ENCODE measurements at places on chromosomes 12 and 14.

DNA sequence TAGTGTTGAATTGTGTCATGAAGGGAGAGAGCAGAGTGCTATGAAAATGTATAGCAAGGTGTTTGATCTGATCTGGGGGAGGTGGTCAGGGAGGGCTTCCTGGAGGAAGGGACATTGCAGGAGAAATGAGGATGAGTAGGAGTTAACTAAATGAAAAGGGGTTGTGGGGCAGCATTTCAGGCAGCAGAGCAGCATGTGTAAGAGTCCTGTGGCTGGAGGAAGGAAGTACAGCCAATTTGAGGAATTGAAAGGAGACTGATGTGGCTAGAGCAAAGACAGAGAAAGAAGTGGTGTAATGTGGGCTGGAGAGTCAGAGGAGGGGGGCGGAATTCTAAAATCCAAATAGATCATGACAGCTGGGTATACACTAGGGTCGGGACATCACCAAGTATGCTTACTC, 20.5 kb downstream of the NPC2 start:
- no peak for DNase-seq

GRCh38 chr12:3551386-3551785, 60.4 kb downstream of the PRMT8 start:
- no peak for DNase-seq

DNA sequence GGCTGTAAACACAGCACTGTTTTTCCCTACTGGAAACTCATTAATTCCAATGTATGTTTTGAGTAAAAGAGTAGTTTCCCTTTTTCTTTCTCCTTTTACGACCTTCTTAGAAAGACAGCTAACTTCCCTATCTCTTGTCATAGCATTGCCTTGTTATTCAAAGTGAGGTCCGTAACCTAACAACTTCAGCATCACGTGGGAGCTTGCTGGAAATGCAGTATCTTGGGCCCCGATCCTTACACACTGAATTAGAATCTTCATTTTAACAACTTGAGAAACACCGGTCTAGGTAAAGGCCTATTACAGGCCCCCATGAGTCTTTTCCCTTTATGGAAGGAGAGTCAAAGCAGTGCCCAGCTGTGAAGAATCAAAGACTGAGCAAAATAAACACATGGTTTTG, 230.7 kb upstream of the PRKD1 start:
- DNase-seq, result no peak

- no peak for DNase-seq
Measured at GRCh38 chr12:108722463-108722862, 8.9 kb downstream of the CORO1C start.

GRCh38 chr14:75448209-75448608, 20.4 kb downstream of the JDP2 start:
- DNase-seq, result no peak

DNA sequence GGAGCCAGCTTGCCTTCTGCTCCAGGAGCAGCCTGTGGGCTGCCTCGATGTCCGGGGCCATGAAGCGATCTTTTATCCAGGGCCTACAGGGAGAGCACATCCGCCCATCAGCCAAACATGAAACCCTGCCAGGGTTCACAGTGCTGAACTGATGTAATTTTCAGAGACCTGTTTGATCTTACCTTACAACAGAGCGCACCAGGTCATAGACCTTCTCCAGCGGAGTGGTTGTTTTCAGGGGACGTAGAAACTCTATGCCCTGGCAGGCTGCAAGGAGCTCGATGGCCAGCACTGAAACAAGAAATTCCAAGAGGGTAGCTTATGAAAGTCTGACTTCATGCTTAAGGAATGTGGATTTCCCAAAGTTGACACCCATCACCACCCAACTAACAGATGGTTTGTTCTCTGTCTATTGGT, 19.7 kb downstream of the HAL start:
- no peak for DNase-seq

- no peak for DNase-seq
Measured at GRCh38 chr12:97474161-97474560, 11.6 kb downstream of the RMST start.

DNA sequence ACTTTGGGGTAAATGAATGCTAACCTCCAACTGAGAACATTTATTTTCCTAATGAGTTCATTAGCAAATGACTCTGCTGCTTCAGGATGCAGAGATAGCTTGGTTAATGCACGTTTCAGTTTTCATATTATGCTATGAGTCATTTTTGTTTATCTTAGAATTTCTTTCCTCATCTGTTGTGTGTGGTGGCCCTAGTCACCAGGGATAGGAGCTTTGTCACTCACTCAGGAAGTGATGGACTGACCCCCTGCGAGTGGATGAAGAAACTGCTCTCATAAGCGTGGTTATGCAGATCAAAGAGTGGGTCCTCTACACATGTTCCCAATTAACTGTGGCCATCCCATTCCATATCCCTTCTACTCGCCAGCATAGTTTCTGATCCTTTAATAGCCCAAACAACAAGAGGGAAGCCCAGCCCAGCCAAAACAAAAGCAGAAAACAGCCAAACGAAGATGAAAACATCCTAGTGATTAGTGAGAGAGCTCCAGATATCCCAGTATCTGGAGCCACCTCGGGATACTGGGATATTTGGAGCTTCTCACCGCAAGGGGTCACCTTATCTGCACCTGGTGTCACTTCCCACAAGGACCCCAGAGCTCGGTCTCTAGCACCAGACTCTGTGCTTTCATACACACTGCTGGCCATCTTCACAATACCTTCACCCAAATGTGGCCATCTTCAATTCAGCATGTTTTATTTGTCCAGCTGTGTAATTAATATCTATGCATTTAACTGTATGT, 8.6 kb downstream of the TC2N start:
- DNase-seq, result no peak

GRCh38 chr12:95004610-95005009, 1.1 kb upstream of the NDUFA12 start:
- DNase-seq, result no peak

DNA sequence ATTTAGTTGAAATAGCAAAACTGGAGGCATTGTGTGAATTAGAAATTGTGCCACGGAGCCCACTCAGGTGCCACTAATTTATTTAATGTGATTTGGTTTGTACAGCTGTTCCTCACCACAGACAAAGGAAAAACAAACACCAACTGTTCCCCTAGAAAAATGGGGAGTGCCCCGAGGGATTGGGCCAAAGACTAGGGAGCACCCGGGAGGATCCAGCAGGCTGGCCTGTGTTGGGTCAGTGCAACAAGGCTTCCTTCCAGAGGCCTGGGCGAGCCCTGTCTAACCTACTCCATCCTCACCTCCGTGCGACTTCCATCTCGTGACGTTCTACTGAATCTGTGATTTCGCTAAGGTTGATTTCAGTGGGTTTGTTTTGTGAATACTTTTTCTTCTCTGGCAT, 206.2 kb downstream of the CHST11 start:
- DNase-seq, result no peak

DNA sequence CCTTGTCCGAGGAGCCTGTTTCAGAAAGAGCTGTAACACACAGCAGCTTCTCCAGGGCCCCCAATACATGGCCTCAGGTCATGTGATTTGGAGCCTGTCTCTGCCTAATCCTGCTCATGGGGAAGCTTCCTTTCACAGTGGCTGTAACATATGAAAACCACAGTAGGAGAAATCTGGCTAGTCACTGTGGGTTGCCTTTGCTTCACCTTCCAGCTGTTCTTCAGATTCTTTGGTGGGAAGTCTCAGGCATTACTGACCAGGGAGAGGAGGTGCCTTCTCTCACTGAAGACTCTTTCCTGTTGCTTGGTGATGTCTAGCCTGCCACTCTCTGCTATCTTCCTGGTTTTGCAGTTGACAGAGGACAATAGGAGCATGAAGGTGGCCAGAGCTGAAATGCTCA, 350.6 kb downstream of the DPF3 start:
- DNase-seq, result no peak

DNA sequence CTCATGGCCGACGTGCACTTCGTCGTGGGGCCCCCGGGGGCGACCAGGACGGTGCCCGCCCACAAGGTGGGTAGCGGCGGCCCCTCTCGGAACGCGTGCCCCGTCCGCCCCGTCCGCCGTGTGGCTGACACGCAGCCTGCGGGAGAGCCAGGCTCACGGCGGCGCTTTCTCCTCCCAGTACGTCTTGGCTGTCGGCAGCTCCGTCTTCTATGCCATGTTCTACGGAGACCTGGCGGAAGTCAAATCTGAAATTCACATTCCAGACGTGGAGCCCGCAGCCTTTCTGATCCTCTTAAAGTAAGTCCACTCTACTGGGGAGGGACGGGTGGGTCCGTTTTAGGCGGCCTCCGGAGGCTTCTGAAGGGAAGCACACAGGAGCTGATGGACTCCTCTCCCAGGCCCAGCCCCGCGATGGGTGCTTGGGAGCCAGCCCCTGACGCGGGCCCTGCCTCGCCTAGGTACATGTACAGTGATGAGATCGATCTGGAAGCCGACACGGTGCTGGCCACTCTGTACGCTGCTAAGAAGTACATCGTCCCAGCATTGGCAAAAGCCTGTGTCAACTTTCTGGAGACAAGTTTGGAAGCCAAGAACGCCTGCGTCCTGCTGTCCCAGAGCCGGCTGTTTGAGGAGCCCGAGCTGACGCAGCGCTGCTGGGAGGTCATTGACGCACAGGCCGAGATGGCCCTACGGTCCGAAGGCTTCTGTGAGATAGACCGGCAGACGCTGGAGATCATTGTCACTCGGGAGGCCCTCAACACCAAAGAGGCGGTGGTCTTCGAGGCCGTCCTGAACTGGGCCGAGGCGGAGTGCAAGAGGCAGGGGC, 1.1 kb downstream of the BTBD6 start:
- DNase-seq, result no peak

DNA sequence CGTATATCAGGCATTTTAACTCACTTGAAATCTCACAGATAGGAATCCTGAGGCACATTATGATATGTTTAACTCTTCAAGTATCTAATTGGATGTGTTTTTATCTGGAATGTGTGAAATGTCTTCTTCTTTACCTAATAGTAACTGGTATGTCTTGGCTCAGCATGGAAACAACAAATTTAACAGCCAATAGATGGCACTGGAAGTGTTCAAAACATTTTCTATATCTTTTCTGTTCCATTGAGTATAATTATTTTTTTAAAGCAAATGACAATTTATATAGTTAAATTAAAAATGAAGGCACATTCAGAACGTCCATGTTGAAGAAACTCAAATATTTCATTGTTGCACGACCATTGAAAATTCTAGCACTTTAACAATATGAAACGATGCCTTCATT, 164.6 kb upstream of the SLC16A7 start:
- no peak for DNase-seq

DNA sequence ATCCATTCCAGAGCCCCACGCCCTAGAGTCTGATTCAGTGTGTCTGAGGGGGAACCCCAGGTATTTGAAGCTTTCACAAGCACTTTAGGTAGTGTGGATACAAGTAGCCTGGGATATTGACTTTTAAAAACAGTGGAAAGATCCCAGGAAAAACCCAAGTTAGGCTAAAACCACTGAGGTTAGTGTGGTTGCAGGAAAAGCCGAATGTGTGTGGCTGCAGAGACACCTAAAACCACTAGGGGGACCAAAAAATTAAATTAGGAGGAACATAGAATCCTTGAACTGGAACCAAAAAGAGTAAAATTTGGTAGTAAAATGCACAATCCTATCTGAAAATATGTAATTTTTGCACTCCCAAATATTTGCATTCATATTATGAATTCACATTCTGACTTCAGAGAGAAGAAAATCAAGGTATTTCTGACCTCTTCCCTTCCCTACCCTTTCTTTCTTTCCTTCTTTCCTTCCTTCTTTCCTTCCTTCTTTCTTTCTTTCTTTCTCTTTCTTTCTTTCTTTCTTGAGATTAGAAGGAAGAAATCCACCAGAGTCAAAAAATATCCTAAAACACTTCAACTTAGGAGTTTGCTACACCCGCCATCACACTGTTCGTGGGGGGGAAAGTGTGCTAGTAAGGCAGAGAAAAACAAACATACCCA, 37.8 kb downstream of the SLCO1A2 start:
- no peak for DNase-seq

GRCh38 chr14:68552602-68553001, 240.3 kb downstream of the ZFP36L1 start:
- DNase-seq, result no peak

DNA sequence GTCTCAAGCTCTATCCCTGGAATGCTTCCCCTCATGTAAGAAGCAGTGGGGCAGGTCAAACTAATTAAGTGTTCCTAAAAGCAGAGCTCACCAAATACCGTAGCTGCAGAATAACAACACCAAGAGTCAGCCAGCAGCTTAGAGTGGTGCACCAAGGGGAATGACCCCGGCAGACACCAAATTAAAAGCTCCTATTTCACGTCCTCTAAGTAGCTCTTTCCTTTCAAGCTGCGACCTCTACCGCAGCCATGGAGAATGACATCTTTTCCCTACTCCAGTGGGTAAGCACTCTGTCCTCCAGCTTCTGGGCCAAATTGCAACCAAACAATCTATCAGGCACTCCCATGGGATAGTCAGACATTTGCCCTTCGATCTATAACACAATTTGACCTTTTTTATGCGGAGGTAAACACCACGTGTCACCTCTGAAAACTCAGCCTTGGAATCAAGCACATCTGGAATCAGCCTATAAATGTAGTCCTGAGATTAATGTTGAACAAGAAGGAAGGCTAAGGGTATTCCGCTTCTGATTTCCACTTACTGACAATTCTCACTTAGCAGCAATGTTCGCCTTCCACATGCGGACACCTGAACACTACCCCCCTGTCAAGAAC, 67.6 kb upstream of the CDKN3 start:
- no peak for DNase-seq

- no peak for DNase-seq
Measured at GRCh38 chr12:80513211-80513610, 69.2 kb downstream of the PTPRQ start.

DNA sequence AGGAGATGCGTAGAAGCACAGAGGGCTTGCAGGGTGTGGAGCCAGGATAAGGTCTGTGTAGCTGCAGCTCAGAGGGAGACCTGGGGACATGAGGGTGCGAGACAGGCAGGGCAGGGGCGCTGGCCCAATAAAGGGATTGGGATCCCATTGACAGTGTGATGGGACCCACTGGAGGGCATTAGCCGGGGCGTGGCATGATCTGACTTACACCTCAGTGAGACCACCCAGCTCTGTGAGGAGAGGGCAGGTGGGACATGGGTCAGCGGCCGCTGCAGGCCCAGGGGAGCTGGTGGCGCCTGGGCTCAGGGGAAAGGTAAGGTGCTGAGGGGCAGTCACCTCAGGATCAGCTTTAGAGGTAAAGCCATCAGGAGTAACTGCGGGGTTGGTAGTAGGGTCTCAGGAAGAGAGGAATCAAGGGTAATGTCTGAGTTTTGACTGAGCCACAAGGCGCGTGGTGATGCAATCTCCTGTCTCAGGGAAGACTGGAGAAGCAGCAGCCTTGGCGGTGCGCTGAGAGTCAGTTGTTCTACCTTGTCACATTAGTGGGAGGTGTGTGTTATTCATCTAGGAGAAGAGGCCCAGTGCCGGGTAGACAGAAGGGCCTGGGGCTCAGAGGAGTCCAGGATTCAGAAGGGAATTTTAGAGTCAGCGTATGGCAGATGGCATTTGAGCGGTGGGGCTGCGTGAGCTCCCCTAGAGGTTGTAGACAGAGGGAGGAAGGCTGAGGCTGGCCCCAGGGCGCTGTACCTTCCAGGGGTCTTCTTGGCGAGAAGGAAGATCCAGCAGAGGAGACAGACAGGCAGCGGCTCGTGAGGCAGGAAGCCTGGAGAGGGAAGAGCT, 30.8 kb upstream of the BDKRB2 start:
- DNase-seq, result no peak

- DNase-seq, result no peak
Measured at GRCh38 chr12:30457621-30458289, 237.9 kb downstream of the IPO8 start.

Measured in activated T-helper 1 cell treated with anti-CD3 and anti-CD28 coated beads, Interleukin-12 subunit alpha, Interleukin-12 subunit beta, Interleukin-2, Interleukin-4 antibody, amounts not matched to agents 30 ng/mL and 10 ng/mL and 1 ng/mL, durations not matched to agents 14 hours and 24 hours and 36 hours (primary cell).